Stimulated activated CD8-positive, alpha-beta memory T cell treated with anti-CD3 and anti-CD28 coated beads, Interleukin-4, amount 100 ng/mL, for 1 hour (primary cell): ENCODE measurements at places on chromosomes 6 and 20.

GRCh38 chr20:62427172-62428001 lies at the start of gene RBBP8NL:
Gene RBBP8NL (minus strand): TSS chr20:62427539. CDS start chr20:62419647, 7,892 bp downstream.
- DNase-seq, result no peak

DNA sequence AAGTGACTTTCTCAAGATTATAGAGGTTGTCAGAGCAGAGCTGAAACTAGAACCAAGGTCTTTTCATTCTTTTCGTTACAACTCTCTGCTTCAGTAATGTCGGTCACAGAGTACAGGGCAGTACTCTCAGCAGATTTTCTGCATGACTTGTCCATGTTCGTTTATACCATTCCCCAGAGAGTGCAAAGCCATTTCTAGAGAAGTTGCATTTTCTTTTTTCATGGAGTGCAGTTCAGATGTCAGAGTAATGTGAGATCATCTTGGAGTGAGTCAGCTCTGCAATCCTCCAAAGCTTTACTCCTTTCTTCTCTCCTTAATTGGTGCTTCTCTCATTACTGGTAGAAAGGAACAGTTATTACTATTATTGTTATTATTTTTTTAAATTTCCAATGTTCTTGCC lies 115.6 kb upstream of the B3GAT2 start:
- DNase-seq, result no peak

- no peak for DNase-seq
Observed at GRCh38 chr6:38676236-38676973, 26.5 kb downstream of the GLO1 start.

DNA sequence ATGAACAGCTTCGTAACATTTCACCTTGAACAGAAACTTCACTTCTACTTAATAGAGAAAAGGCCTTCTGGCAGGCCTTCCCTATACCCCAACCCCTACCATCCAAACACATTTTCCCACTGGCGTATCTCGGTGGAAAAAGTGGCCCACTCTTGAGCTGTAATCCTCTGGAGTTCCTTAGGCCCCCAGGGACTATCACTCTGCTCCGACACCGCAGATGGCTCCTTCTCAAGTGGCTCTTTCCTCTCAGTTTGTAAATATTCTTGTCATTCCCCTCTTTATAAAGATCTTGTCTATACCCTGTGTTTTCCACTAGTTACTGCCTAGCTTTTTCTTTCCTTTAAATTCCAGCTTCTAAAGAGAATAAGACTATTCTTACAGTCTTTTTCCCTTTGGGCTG lies 108.7 kb downstream of the MYB start:
- DNase-seq, result no peak

GRCh38 chr20:37417617-37418467 lies 71.9 kb downstream of the SRC start:
- DNase-seq, result no peak

GRCh38 chr6:148617530-148617929 lies 129.3 kb upstream of the UST start:
- DNase-seq, result no peak

GRCh38 chr6:156455847-156456246 lies 321.3 kb upstream of the ARID1B start:
- DNase-seq, result no peak

DNA sequence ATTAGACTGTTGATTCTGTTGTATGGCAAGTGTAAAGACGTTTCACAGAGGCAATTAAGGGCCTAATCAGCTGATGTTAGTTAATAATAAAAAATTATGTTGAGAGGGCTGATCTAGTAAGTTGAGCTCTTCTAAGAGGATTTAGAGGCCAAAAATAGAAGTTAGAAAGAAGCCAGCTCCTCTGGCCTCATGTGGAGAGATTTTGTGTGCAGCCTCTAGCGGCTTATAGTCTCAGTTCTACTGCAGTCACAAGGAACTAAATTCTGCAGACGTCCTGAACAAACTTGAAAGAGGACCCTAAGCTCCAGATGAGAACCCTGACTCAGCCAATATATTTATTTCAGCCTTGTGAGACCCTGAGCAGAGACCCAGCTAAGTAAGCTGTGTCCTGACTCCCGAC lies 498.6 kb downstream of the BTBD3 start:
- no peak for DNase-seq

DNA sequence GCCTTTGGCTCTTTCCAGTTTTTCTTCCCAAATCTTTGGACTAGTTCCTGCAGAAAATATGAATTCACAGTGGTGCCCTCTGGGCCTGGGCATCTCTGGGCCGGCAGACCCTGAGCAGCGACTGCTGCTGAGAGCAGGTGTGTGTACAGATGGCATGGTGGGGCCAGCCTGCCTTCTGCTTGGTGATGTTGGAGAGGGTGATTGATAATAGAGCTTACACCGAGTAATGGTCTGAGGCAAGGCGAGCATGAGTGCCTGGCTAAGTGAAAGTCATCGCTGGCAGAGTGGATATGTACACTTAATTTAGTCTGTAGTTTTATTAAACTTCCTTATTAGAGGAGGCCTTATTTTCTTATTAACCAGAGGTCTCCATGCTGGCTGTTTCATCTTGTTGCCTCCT lies 156.9 kb downstream of the CDKAL1 start:
- DNase-seq, result no peak

DNA sequence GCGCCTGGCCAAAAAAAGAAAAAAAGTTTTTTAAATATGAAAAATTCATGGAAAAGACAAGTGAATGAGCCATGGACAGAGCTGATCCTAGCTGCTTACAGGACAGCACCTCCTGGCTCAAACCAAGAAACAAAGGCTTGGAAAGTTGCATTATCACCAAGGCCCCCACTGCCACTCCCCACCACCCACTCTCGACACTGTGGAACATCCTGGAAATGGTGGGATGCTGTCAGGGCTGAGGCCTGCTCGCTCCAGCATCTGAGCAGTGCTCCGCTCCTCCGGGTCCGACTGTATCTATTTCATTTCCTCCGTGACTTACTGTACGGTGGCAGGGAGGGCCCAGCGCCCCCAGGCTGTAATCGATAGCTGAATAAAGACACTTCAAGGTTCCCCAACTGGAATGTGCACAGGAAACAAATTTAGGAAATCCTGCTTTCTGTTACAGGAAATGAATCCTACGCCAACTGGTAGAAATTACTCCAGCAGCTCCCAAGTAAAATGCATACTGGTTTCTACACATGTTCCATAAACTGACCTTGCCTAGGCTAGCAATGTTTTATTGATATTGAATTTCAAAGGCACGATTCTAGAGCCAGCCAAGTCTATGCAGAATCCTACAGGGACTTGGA lies 109.5 kb upstream of the NFATC2 start:
- DNase-seq, result no peak

GRCh38 chr20:50592282-50593004 lies 82.3 kb downstream of the PTPN1 start:
- DNase-seq, result no peak

DNA sequence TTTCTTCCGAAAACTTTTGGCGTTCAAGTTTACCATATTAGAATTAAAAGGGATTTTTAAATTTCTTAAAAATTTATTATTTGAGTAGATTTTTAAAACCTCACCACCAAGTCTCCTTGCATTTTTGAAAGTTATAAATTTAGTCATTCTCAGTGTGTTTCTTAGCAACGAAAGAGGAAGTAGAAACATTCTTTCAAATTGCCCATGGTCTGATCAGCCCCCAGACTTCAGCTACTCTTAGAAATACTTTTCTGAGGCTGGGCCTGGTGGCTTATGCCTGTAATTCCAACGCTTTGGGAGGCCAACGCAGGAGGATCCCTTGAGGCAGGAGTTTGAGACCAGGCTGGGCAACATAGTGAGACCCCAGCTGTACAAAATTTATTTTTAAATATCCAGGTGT lies 15.1 kb upstream of the RTF2 start:
- DNase-seq, result no peak

DNA sequence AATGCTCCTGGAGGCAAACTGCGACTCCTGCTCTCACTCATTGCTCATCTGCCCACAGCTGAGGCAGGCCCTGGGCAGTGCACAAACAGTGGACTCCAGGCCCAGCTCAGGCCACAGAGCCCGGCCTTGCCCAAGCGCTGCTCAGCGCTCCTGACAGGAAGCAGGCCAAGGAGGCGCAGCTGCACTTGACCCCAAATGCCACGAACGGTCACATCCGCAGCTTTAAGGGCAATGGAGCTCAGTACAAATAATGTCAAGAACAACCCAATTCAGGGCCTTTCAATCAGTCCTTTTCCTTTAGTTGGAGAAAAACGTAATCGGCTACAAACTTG lies 33.8 kb downstream of the RRBP1 start:
- no peak for DNase-seq

DNA sequence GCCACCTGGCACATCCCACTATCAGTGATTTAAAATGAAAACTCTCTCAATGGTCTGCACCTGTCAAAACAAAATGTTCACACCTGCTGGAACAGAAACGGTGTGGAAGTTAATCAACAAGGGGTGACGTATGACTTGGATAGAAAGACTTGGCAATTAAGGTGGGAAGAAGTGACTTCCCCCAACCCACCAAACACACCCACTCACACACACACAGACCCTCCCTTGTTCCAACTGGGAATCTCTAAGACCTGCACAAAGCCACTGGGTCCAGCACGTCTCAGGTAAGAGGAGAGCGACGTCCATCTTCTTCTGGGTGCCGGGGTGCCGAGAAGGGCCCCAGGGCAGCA lies 25.1 kb upstream of the TCFL5 start:
- no peak for DNase-seq

DNA sequence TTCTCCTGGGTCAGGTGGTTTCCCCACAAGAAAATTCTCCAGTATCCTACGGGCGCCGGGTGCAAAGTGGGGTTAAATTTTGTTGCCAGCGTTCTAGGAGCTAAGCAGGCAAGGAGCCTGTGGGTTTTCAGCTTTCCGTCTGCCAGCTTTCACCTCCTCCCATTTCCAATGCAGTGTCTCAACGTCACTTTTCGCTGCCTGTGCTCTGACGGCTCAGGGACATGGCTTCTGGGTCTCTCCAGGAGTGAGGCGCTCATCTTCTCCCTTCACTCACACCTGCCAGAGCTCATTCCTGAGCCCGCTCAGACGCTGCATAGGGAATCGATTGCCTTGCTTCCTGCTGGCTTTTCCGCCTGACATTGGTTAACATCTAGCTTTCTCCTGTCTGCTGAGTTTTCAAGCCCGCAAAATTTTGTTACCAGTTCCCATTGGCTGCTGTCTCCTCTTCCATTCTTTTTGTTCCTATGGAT lies 7.3 kb upstream of the NAA20 start:
- no peak for DNase-seq

GRCh38 chr20:43690943-43691598 lies 24.2 kb downstream of the MYBL2 start:
- DNase-seq, result no peak

DNA sequence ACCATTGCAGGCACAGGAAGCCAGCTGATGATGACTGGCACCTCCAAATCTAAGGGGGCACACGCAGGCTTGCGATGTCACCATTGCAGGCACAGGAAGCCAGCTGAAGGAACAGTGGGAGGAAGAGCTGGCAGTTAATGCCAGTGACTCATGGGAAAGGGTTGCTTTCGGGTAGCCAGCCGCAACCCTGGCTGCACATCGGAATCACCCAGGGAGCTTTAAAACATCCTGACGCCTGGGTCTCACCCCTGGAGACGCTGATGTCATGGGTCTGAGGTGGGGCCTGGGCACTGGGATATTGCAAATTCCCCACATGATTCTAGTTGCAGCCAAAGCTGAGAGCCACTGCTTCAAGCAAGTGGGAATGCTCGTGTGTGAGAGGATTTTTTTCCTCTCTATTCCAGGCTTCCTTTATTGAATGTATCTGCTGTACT lies 16.1 kb upstream of the CCN6 start:
- no peak for DNase-seq

- DNase-seq, result no peak
Observed at GRCh38 chr20:59561614-59562277, 42.6 kb upstream of the PHACTR3 start.

DNA sequence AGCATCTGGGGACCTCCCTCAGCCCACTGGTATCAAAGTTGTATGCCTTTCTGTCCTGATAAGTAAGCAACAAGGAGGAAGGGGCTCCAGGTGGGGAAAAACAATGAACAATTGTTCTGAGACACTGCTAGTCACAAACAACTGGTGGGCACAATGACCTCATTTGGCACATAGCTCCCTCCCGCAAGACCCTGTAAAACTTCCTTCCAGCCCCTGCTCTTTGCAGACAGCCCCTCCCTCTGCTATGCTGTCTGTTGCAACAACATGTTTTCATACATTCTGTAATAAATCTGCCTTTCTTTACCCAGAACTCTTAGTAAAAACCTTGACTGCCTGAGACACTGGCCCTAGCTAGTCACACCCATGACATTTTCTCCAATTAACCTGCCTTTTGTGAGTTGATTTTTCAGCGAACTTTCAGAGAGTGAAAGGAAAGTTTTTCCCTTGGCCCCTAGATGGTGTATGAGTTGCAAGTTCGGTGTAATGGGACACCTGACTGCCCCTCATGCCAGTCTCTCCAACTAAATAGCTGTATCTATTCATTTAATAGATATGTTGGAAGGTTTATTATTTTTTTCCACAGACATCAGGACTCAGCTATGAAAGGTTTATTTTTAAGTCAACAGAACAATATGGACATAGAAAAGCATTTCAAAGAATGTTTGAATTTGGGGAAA lies 142.3 kb upstream of the SLC22A16 start:
- DNase-seq, result no peak

- no peak for DNase-seq
Observed at GRCh38 chr6:124917769-124918168, 44.5 kb upstream of the RNF217 start.

- no peak for DNase-seq
Observed at GRCh38 chr20:5670874-5671273, 79.3 kb upstream of the SHLD1 start.

DNA sequence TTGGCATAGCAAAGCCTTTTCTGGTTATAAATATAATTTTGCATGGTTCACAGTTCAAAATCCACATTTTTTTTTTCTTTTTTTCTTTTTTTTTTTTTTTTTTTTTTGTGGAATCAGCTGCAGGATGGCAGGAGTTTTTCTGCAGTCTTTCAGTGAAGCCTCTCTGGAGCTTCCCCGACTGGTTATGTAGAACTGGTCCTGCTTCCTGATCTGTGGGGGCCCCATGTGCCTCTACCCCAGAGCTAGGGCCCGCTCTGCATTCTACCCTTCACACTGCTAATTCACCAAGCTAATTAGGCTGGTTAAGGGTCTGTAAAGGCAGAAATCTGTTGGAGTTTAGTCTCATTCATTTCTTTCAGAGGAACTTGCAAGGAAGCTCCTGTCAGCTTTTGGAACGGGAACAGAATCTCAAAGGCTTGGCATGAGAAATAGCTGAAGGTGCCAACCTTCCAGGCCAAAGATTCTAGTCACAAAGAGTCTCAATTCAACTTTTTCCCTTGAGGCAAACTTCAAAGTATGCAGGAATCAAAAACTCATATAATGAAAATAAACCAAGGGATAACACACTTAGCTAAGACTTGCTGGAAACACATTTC lies 45.5 kb downstream of the HMGN3 start:
- no peak for DNase-seq

DNA sequence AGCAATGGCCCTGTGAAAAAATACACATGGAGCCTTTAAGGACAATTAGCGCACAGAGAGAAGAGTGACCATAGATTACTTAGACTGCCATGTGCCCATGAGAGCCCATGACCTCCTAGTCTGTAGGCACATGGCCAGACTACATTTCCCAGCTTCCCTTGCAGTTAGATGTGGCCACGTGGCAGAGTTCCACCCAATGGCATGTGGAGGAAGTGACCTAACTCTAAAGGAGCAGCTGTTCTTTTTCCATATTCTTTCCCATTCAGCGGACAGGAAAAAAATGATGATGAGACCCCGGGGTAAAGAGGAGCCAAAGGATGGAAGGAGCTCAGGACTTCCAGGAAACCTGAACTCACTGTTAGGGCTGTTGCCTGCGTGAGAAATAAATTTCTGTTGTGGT lies 116.6 kb downstream of the CBLN4 start:
- DNase-seq, result no peak

- DNase-seq, result no peak
Observed at GRCh38 chr20:25146976-25147375, 48.5 kb upstream of the ENTPD6 start.
